ENCODE measurements at places on chromosomes 1 and 21.

DNA sequence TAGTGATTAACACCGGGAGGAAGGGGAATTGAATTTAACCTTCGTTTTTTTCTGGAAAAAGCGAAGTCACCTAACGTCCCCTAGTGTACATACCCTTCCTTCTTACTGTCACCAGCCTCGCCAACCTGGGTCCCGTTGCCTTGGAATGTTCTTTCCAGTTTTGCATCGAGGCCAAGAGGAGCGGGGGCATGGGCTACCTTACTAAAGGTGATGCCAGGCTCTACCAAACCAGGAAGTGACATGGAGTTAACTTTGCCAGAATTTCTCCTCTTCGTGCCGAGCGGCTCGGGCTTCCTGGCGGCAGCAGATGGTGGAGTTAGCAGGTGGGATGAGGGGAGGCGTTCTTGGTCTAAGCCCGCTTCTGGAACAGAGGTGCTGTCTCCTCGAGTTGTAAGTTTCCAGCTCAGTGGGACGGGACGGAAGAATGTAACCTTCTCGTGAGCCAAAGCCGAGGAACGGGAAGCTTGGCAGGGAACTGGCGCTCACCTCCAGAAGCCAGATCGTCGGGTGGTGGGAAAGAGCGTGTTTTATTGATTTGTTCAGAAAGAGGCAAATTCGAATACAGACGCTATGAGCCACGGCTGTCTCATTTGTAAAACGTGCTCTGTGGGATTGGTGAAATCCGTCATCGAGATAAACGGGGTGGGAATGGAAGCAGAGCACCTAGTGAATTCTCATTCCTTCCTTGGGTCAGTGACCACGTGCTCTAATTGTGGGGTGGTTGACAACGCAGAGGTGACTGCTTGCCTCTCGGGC is 486 bp downstream of the NIPAL3 start:
- DNase-seq, result no peak

DNA sequence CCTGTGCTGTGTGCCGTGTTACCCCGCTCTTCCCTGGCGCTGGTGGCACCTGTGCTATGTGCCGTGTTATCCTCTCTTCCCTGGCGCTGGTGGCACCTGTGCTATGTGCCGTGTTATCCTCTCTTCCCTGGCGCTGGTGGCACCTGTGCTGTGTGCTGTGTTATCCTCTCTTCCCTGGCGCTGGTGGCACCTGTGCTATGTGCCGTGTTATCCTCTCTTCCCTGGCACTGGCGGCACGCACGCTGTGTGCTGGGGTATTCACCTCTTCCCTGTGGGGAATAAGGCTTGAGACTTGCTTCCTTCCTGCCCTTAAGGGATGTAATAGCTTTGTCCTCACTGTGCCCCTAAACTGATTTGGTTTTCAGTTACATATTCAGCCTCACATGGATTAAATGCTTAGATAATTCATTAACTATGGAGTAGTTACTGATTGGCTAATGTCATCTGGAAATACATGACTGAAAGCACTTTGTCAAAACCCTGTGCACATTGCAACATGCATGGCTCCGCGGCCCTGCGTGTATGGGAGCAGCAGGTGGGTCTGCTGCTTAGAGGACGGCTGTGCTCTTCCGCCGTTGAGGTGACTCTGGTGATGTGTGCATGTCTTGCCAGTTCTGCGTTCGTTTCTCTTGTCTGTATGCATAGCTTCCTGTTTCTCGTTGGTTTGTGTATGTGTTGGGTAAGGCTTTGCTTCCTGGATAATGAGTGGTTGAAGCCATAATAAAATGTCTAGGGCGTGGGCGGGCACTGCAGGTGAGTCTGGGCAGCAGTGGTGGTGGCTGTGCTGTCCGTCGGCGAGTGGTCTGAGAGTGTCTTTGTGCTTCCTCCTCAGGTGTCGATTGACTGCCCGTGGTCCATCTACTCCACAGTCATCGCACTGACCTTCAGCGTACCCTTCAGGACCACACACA is 17.9 kb upstream of the PWP2 start:
- no peak for DNase-seq

GRCh38 chr21:45333583-45334121 is 46.0 kb upstream of the POFUT2 start:
- DNase-seq, result no peak

GRCh38 chr1:97053268-97053667 is 331.7 kb downstream of the PTBP2 start:
- no peak for DNase-seq

- no peak for DNase-seq
Measured at GRCh38 chr1:93443454-93443853, 4.5 kb upstream of the FNBP1L start.

DNA sequence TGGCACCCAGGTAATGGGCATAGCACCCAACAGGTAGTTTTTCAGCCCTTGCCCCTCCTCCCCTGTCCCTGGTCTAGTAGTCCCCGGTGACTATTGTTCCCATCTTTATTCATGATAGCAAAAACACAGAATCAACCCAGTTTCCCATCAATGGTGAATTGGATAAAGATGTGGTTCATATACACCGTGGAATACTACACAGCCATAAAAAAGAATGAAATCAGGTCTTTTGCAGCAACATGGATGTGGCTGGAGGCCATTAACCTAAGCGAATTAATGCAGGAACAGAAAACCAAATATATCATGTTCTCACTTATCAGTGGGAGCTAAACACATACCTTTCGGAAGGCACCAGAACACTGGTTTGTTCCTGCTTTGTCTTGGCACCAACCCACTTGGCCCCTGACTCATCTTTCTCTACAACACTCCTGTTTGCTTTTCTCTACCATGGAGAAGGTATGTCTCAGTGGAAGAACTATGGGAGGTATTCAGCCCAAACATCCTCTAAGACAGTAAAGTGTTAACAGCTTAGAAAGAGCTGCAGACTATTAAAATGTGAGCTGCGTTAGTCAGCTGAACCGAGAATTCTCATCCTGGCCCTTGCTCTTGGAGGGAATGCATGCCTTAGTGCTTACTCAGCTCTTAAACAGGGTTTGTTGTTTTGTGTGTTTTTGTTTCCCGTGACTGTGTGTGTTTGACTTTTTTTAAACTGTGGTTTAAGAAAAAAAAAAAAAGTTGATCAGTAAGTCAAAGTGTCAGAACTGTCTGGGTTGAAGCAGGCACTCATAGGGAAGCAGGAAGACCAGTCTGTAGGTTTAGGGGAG is 203.0 kb downstream of the TOMM20 start:
- no peak for DNase-seq

GRCh38 chr1:212930986-212931678 is 19.2 kb upstream of the VASH2 start:
- no peak for DNase-seq

DNA sequence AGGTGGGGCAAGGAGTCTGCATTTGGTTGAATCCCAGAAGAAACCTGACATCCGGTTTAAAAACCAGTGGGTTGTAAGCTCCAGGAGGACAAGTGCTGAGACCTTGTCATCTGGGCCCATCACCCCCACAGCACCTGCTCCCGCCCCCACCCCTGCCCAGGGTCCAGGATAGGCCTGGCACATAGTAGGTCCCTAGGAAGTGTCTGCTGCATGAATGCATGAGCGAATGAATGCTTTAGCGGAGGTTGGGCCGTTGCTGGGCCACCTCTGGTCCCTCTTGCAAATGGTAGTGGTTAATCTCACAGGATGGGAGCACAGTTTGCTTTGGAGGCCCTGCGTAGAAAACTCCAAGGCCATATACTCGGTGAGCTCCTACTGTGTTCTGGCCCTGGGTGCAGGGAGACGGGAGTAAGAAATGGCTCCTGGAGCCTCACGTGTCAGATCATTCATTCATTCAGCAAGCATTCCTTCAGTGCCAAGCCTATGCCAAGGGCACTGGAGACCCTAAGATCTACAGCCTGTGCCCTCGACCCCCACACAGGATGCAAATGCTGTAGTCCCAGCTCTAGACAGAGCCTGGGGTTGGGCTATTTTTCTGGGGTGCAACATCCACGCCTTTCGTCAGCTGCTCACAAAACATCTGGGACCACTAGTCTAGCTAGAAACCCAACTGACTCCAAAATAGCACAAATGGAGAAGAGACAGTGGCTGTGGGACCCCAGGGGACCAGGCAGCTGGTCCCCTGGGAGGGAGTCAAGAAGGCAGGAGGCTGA is 28.9 kb downstream of the EPHA2 start:
- DNase-seq, result no peak

GRCh38 chr1:113683384-113684152 is 75.7 kb downstream of the PHTF1 start:
- DNase-seq, result no peak

GRCh38 chr1:236089046-236089773 is 24.3 kb upstream of the NID1 start:
- DNase-seq, result no peak

- DNase-seq, result no peak
Measured at GRCh38 chr1:222377428-222378088, 170.3 kb downstream of the HHIPL2 start.

DNA sequence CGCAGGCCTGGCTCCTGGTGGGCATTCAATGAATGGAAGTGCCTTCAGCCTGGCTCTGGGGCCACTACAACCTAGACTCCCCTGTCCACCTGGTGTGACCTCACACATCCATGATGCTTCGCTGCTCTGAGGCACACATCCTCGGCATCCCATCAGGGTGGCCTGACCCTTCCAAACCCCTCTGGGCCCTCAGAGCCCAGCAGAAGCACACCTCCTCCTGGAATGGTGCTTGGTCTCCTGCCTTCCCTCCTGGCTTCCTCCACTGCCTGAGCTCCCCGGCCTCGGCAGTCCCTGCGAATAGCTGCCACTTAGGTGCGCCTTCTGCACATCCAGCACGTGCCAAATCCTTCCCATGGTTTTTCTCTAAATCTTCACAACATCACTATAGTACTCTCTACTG is 133.8 kb downstream of the GLIS1 start:
- no peak for DNase-seq

GRCh38 chr21:43325968-43326715 is 100.8 kb downstream of the SIK1 start:
- no peak for DNase-seq

DNA sequence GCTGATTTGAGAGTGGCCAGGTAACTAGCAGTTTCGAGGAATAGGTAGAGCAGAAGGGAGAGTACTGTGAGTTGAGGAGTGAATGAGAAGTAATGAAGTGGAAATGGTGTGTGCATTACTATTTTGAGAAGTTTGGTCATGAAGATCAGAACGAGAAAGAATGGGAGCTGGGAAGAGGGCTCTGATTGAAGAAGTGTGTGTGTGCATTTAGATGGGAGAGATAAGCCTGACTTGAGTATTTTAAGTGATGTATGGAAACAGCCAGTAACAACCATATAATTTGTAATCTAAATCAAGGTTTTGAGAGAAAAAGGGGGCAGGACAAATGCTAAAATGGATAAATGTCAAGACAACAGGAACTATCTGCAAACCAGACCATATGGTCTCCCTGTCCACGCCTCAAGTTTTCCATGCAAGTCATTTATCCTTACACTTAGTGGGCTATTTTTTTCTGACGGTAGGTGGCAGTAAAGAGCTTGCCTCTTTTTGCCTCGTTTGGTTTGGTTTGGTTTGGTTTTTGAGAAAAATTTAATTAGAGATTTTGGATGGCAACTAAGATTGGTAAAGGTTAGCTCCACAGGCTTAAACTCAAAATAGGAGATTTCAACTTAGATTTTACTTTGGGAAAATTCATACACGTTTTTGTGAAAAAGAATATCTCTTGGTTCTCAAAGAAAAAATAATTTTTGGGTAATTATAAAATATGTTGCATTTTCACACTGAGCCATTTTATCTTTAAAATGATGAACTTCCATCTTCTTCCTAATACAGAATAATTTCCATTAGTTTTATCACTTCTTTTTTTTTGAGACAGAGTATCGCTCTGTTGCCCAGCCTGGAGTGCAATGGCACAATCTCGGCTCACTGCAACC is 9.5 kb upstream of the B3GALNT2 start:
- peak; percentile 67 for DNase-seq

DNA sequence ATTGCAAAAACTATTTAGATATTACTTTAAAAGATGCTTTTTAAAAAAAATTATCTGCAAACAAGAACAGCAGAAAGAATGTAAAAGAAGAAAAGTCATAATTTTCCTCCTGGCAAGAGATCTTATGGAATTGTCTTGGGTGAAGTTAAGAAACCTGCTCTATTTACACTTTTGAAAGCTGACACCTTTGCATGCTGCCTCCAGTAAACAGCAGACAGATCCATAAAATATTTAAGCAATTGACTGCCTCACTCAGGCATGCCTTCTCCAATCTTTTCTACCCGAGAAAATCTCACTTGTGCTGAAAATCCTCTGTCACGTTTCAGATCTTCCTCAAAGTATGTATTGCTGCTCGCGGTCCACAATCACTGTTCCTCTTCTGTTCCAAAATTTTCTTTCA is 107.9 kb upstream of the ZP4 start:
- no peak for DNase-seq

DNA sequence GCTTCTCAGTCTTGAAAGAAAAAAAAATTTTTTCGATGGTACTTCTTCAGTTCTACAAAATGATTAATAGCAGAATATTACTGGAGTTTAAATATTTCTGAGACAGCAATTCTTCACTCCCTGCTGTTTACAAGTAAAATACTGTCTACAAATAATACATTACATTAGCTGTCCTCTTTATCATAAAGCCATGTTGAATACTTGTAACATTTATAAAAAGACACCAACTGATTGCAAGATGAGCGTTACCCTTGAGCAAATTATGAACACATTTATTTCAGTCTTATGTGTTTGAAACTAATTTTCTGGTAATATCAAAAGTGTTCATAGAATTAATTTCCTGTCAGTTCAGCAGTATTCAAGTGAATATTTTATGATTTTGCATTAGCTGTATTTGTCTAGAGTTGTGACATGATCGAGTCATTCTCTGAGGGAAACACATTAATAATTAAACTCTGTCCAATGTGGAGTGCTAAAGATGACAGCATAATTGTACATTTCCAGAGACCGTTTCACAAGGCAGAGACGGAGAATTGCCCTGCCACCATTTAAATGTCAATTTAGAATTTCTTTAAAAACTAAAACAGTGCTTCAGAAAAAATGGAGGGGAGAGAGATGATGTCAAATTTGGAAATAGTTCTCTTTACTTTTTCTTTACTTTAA is 1359.0 kb upstream of the ADGRL4 start:
- DNase-seq, result no peak

DNA sequence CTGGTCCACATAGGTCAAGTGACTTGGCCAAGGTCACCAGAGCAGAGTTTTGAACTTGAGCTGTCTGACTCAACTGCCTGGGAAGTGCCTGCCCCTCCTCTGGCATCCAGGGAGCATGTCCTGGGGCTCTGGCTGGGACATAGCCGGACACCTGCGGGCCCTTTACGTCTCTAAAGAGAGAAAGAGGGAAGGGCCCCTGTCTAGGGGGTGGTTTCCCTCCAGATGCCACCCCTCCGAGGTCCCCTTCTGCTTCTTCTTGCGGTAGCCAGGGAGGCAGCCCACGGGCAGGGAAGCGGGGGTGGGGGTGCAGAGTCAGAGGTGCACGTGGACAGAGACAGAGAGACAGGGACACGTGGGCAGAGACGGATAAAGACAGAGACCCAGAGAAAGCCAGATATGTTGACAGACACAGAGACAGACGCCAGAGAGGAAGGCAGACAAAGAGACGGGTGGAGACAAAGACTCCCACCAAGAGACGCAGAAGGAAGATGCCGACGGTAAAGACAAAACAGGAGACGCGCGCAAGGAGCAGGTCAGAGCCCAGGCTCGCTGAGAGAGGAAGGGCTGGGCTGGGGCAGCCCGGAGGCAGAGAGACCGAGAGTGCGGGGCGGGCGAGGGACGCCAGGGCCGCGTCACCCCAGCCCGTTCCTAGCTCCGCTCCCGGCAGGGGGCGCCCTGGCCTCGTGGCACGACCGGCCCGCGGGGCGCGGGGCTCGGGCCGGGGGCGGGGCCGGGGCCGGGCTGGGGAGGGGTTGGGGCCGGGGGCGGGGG is 458 bp upstream of the ALPL start:
- peak; percentile 91 for DNase-seq

All from HEK293T (cell line).